ENCODE measurements at places on chromosomes 12 and 14. TPM values are rescaled to one million over a fixed set of nuclear protein-coding genes. Genes with fewer than 3 reads are reported as not detected.

PDE6H gene
- total RNA-seq, result not detected

KLRF1 gene
- not detected for total RNA-seq

ENDOU gene
- 0.49 TPM for total RNA-seq

SLC6A12 gene
- 1.2 TPM for total RNA-seq

DNA sequence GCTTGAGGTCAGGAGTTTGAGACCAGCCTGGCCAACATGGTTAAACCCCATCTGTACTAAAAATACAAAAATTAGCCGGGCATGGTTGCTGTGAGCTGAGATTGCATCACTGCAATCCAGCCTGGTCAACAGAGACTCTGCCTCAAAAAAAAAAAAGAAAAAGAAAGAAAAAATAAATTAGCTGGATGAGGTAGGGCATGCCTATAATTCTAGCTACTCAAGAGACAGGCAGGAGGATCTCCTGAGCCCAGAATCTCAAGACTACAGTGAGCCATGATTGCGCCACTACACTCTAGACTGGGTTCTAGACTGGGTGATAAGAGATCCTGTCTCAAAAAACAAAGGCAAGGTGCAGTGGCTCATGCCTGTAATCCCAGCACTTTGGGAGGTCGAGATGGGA is 16.9 kb downstream of the PPP4R3A start:
- DNase-seq, result no peak

DNA sequence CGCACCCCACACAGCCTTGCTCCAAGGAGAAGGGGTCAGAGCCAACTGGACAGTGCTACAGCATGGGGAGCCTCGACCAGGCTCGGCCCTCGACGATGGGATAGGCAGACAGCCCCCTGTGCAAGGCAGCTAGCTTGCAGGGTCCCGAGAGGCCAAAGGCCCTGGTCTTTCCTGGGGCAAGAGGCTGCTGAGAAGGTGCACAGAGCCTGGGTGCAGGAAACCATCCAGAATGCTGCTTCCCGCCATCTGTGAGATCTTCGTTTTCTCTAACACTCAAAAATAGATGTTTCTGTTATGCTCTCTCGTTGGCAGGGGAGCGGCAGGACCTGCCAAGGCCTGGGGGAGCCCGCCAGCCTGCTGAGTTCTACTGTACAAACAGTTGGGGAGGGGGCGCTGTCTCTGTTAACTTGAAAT is 168.0 kb upstream of the RTL1 start:
- no peak for DNase-seq

- DNase-seq, result no peak
Observed at GRCh38 chr12:15728118-15728598, 61.0 kb downstream of the EPS8 start.

DNA sequence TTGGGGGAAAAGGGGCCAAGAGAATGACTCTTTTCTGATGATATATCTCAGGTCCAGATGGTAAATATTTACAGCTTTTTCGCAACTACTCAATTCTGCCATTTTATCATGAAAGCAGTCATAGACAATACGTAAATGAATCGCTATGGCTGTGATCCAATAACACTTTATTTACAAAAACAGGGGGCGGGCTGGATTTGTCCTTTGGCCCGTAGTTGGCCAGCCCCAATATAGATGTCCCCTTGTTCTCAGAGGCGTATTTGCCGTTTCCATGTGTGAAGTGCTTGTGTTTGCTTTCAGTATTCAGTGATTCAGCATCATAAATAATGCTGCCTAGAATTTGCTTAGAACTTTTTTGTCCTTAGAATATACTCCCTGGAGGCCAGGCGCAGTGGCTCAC is 77.2 kb downstream of the CCDC92 start:
- no peak for DNase-seq

DNA sequence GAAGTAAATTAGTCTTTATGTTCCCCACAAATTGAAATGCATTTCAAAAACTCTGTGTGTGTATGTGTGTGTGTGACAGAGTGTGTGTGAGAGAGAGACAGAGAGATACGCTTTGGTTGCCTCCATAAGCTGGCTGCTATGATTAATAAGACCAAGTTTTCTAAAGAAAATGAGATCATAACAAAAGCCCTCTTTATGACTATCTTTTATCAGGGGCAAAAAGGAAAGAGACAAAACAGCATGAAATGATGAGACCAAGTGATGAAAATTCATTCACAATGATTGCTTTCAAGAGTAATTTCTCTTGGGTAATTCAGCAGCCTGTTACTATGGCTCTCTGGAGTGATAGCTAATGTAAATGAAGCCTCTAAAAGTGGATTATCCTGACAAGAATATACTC is 277.6 kb upstream of the PLEKHG7 start:
- no peak for DNase-seq

GRCh38 chr12:53352331-53353256 is 16.4 kb upstream of the SP7 start:
- DNase-seq, result peak; percentile 78

DNA sequence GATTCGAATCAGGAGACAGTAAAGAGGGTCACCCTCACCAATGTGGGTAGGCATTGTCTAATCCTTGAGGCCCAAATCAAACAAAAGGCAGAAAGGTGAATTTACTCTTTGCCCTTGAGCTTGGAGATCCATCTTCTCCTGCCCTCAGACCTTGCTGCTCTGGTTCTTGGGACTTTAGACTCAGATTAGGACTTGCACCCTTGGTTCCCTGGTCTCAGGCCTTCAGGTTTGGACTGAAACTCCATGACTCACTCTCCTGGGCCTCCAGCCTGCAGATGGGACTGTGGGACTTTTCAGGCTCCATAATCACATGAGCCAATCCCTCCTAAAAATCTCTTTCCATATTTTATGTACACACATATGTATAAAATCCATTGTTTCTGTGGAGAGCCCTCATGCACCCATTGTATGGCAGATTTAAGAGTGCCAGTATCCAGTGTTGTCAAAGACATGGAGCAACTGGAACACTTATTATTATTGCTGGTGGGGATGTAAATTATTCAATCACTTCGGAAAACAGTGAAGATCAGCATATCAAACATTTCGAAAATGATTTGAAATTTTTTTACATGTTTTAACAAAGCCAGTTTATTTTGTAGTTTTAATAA is 48.7 kb downstream of the EID3 start:
- DNase-seq, result no peak

GRCh38 chr12:131075194-131075593 is 121.5 kb downstream of the ADGRD1 start:
- no peak for DNase-seq

DNA sequence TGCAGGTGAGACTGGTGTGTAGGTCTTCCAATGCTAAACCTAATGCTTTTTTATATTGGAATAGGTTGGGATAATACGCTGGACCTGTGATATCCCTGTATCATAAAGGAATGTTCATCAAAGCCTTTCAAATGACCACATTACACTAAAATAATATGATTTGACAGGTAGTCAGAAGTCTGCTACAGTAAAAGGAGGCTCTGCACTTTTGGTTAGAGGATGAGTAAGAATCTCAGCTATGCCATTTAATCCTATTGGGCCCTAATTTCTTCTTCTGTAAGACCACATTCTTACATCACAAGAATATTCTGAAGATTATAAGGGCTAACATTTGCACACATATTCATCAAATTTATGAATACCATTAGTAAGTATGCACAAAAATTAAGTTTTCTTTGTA is 250.5 kb upstream of the FLRT2 start:
- no peak for DNase-seq

DNA sequence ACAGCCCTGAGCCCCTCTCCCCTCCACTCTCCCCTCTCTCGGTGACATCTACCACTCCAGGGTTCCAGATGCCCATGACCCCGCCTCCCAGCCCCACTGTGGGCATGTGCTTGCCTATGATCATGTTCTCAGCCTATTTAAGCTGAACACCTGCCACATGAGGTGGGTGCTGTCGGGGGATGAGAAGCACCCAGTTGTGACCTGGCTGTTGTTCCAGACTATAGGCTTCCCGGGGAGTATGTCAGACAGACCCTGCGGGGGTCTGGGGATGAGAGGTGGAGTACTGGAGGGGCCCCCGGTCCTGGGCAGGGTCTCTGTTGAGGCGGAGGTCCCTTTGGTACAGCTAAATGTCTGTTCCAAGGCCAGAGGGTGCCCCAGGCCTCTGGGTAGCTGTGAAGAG is 6.0 kb downstream of the VSX2 start:
- DNase-seq, result no peak
